ENCODE measurements at places on chromosomes 3 and 15.

DNA sequence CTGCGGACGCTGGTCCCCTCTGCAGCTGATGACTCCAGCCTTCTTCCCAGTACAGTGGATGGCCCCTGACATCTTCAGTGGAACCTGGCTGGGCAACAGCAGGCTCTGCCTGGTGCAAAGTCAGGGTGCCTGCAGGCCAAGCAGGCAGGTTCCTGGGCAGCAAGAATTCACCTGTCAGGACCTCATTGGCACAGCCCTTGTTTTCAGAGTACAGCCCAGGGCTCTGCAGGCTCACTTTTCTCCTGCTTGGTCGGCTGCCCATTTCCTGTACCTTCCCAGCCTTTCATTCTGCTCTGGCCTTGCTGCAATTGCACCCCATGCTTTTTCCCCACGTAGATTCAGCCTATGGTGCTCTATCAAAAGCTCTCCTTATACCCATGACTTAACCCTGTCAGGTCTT, 56.0 kb downstream of the LRTM1 start:
- DNase-seq = no peak

- DNase-seq = peak; percentile 76
Measured at GRCh38 chr3:120487191-120487650, 36.4 kb upstream of the FSTL1 start.

GRCh38 chr3:194532591-194532990, 45.8 kb upstream of the ATP13A3 start:
- DNase-seq = no peak

DNA sequence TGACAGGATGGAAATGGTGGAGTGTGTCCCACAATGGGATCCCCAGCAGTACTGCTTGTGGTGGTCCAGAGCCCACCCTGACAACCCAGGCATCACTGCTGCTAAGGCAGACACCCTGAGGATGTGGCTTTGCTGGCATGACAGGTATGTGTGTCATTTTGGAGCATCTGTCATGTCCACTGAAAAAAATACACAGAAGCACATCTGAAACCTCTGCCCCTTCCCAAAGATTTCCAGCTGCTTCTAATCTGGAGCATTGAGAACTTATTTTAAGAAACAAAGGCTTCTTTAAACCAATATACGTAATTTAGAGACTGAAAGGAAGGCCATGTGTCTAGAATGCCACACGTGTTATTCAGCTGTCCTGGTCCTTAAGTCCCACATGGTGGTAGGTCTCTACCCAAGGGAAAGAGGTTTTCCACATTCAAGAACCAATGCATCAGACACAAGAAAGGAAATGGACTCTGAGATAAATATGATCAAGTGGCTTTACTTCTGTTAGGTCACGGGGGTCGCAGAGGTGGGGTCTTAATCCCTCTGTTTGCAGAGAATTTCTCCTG, 88.3 kb downstream of the PDZRN3 start:
- DNase-seq = no peak

DNA sequence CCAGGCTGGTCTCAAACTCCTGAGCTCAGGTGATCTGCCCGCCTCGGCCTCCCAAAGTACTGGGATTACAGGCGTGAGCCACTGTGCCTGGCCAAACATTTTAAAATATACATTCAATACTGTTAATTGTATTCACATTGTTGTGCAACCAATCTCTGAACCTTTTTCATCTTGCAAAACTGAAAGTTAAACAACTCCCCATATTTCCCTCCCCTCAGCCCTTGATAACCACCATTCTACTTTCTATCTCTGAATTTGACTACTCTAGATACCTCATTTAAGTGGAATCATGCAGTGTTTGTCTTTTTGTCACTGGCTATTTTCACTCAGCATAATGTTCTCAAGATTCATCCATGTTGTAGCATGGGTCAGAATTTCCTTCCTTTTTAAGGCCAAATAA, 30.0 kb downstream of the HMCES start:
- DNase-seq = no peak

DNA sequence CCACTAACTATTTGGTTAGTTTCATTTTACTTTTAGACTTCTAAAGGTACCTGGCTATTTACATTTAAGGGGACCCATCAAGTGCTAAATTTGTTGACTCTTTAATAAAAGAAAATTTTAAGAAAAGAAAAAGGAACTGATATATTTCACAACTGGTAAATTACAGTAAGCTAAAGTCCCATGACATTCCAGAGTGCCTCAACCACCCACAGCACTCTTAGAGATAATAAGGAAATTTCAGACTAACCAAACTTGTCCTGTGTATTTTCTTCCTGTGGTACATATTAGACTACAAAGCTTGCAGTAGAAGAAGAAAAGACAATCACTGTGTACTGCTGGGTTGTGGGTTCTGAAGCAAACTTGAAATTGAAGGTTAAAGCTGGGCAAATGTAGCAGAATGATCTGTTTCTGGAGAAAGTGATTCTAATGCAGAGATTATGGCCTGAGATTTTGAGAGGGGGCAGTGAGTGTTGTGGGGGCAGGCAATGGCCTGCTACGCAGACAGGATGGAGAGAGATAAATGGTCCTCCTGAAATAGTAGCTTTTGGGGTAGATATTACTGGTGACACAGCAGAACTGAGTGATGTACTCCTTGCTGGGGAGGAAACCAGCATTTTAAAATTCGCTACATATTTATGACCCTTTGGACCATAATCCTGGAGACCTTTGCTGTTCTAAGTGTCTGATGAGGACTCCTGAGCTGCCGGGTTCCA, 24.5 kb upstream of the MFSD1 start:
- peak; percentile 59 for DNase-seq

DNA sequence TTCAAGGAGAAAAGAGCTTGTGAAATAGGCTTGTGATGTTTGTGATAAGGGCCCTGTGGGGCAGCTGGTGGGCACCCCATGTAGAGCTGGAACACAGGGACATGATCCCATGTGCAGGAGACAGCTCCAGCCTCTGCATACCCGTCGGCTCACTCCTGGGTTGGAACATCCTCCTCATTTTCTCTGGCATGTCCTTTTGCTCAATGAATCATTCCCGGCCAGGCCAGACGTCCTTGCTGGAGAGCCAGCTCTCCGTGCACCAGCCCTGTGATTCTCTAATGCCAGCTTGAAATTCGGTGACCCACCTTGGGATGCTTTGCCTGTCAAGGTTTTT, 77.3 kb downstream of the SMAD3 start:
- DNase-seq = peak; percentile 85

All from iris pigment epithelial cell (primary cell).